ENCODE measurements at places on chromosomes 3 and 15.

DNA sequence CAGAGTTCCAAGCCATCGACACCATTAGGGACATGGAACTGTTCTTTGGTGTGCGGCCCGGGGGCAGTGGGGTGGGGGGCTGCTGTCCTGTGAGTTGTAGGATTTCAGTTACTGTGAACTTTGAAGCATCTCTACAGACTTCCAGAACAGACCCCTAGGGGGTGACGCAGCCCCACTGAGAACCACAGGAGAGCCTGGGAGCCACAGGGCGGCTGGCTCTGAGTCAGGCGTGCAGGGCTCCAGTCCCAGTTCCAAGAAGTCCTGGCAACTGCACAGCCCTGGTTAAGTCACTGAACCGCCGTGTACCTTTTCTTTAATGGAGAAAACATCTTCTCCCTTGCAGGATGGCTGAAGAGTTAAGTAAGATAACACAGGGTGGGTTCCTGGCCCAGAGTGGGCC is 23.5 kb upstream of the LRTM1 start:
- DNase-seq = peak; percentile 69

DNA sequence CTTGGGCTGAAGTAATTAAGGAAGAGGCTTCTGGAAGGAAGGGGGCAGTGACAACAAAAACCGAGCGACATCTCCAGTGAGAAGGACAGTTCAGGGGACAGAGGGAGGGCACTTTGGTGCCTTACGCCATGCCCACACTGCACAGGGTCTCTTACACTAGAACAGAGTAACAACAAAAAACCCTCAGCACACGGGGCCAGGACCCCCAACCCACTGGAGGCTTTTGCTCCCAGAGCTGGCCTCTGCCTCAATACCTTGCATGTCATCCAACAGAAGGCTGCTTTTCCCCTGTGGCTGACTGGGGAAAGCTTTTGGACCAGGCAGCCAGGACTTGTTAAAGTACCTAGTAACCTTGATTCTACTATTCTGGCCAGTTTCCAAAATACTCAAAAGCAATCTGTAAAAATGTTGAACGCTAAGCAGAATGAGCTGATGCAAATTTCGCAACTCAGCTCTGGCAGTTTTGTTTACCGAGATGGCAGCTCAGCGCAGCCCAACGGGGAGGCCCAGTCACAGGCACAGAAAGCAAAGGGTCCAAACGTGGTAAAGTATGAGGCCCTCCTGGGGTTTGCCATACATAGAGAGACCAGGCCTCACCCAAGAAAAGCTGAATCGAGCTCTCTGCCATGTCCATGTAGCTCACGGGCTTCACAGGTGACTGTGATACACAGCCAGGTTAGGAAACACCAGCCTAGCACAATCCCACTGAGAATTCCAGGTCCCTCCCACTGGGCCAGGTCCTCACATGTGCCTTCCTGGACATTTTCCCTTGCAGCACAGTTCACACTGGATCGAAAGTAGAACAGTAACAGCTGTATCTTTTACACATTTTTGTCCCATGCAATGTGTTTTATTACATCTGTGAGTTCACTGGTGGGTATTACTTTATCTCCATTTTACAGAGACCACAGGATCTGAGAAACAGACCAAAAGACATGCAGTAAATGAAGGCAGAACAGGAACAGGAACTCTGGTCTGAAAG is 6.0 kb downstream of the CHCHD4 start:
- DNase-seq = no peak

DNA sequence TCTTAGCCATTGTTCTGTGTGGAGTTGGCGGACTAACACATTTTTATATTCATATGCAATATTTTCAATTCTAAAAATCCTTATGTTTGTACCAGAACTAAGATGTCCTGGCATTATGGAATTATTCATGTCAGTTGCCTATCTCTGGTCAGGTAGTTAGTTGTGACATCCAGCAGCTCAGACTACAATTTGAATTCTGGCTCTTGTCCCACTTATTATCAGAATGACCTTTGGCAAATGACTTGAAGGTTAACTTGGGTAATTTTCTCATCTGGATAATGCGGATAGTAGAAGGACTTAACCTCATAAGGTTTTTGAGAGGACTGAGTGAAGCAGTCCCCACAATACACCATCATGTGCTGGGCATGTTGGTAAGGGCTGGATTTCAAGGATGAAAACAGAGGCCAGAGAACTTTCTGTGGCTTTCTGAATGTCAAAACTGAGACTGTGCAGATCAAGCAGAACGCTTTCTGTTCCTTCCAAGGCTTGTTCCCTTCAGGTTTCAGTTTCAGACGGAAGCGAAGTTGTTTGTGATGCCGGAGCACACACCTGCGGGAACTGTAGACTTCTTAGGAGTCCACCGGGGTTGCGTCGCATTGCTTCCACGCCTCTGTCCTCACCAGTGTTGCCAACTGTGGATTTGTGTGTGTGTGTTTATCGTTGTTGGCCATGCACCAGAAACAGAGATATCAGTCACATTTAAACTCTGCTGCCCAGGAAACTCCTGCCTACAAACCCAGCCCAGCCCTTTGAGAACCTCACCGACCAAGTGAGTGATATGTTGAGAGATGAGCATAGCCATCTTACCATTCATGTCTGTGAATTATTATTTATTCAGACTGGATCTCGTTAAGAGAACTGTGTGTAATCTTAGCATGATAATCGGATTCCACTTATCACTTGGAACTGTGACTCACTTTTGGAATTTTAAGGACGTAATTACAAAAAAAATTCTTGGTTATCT is 76.0 kb downstream of the PTPRG start:
- no peak for DNase-seq

- no peak for DNase-seq
Observed at GRCh38 chr15:48031466-48031865, 89.3 kb upstream of the SLC24A5 start.

- no peak for DNase-seq
Observed at GRCh38 chr3:42996633-42997075, 17.5 kb downstream of the GASK1A start.

DNA sequence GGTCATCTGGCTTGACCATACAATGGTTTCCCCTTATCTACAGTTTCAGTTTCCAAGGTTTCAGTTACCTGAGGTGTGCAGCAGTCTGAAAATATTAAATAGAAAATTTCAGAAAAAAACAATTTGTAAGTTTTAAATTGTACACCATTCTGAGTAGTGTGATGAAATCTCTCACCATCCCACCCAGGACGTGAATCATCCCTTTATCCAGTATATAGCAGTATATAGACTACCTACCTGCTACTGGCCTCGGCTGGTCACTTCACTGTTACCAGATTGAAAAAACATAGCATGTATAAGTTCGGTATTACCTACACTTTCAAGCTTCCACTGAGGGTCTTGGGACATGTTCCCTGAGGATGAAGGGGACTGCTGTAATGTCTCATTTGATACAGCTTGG is 12.0 kb downstream of the ARIH1 start:
- DNase-seq = no peak

DNA sequence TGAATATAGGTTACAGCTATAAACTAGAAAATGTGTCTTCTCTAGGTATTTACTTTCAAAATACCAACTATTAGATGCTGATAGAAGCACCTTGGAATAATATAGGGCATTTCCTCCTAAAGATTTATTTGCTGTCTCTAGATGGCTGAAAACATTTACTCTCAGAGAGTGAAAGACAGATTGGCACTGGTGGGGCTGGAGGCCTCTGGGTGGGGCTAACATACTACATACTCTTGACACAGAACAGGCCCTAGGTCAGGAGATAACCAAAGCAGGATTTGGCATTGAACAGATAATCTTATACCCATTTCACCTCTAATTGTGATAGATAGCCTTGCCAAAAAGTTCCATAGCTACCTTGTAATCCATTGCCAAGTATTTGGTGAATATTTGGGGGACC is 253.3 kb upstream of the TBC1D5 start:
- no peak for DNase-seq

DNA sequence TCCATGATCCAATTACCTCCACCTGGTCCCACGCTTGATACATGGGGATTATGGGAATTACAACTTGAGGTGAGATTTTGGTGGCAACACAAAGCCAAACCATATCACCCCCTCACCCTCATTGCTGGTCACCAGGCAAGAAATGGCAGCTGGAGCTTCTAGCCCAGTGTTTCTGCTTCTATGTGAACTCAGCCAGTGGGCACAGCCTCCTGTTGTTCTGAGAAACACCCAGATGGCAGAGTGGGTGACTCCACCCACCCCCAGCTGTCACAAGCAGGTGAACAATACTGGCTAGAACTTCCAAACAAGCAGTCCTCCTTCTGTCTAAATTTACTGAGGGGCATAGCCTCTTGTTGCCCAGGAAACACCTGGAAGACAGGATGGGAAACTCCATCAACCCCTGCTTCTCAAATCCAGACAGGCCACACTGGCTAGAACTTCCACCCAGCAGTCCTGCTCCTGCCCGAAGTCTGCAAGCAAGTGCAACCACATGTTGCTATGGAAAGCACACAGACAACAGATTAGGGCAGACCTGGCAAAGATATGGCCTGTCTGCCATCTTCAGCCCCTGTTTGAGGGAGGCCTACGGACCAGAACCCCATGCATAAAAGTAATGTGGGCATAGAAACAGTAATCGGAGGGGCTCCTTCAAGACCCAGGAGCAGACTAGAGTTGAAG is 114.1 kb downstream of the DTWD1 start:
- no peak for DNase-seq

DNA sequence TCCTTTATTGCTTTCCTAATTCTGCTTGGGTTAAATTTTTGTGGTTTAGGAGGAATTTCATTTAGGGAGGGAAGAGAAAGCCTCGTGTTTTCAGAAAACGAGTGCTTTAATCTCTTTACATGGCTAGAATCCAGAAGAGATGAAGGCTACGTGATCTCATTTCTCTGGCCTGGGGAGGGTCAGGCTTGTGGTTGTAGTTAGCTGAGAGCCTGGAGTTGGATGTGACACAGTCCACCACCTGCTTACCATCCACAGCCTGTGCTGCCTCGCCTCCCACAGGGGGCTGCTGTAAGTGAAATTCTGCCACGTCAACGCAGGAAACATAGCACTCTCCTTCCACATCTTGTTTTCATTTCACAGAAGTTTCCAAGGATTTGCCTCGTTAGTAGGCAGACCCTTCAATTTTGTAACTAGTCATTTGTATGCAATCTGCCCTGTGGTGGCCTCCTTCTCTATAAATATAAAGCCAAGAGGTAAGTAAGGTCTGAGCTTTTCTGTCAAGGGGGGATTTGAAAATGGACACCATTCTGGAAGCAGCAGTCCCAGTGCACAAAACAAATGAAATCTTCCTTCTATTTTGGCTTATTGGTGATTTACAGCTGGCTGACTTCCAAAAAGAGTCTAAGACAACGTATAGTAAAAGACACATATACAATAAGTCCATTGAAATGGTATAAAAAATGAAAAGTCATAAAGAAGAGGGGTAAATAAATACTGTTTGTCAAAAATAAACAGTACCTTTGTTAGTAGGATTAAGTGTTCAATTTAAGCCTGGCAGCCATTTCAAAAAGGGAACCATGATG is 3.4 kb downstream of the GXYLT2 start:
- DNase-seq = peak; percentile 80

DNA sequence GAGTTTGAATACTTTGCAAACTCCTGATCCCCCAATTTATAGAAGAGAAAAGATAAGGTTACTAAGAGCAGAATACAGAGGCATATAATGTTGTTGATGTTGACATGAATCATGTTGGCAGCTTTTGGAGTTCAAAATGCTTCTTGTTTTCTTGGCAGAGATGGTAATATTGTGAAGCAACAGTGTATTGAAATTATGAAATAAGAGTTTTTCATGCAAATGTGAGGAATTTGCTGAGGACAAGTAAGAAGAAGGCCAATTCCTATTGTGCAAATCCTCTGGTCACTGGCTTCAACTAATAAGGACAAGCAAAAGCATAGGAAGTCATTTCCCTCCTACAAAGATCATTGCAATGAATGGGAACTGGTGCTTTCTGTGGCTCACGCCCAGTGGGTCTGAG is 126.9 kb upstream of the CHL1 start:
- no peak for DNase-seq

- DNase-seq = no peak
Observed at GRCh38 chr3:45559560-45560118, 34.9 kb upstream of the LIMD1 start.

GRCh38 chr3:122186372-122186771 is 2.9 kb downstream of the CASR start:
- DNase-seq = no peak

DNA sequence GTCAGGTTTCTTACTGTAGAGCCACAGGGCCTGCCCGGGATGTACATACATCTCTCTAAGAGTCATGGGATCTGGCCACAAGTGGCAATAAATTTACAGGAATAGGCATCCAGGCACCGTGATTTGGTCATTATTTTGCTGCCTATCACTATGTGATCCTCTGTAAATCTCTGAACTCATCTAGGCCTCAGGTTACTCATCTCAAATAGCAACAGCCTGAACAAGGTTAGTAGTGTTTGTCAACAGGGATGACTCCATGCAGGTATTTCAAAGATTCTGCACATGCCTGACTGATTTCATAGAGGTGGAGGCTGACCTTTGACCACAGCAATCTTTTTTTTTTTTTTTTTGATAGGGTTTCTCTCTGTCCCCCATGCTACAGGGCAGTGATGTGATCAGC is 88.8 kb upstream of the TBL1XR1 start:
- no peak for DNase-seq

- peak; percentile 67 for DNase-seq
Observed at GRCh38 chr3:108420926-108421325, 89.5 kb downstream of the MYH15 start.

DNA sequence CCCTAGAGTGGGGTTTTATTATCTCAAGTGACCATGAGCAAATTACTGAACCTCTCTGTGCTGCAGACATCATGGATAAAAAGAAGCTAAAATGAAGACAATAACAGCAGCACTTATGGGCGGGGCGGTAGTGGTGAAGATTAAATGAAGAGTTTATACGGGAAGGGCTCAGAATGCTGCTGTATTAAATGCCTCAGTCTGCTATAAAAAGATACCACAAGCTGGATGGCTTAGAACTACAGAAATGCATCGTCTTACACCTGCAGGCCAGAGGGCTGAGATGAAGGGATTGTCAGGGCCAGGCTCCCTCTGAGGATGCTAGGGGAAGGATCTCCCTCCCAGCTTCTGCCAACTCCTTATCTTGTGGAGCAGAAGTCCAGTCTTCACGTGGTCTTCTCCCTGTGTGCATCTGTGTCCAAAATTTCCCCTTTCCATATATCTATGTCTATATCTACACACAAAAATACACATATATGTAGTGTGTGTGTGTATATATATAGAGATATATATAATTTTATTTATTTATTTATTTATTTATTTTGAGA is 2.9 kb downstream of the ALG1L2 start:
- no peak for DNase-seq

Measured in amniotic stem cell (primary cell).